ENCODE measurements at places on chromosomes 11 and 22.
A peak's percentile ranks its signal among the peaks of the same experiment; 100 is the strongest.

GRCh38 chr22:31302006-31302405, 9.7 kb upstream of the PIK3IP1 start:
- DNase-seq = no peak

DNA sequence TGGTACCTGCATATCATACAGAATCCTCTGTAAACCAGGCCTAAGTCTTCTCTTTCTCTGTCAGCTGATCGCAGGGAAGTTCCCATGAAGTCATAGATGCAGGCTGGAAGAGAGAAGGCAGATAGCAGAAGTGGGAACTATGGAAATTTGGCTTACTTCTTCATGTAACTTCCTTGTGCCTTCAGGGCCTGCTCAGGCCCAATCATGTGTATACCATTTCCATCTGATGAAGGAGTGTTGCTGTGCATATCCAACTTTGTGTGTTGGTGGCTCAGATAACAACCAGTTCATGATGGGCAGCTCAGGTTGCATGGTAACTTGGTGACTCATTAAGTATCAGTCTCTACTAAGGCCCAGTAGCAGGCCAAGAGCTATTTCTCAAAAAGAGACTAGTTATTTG, 53.1 kb upstream of the CEP295 start:
- no peak for DNase-seq

GRCh38 chr22:50270666-50271394, 650 bp upstream of the MAPK11 start:
- DNase-seq = no peak

DNA sequence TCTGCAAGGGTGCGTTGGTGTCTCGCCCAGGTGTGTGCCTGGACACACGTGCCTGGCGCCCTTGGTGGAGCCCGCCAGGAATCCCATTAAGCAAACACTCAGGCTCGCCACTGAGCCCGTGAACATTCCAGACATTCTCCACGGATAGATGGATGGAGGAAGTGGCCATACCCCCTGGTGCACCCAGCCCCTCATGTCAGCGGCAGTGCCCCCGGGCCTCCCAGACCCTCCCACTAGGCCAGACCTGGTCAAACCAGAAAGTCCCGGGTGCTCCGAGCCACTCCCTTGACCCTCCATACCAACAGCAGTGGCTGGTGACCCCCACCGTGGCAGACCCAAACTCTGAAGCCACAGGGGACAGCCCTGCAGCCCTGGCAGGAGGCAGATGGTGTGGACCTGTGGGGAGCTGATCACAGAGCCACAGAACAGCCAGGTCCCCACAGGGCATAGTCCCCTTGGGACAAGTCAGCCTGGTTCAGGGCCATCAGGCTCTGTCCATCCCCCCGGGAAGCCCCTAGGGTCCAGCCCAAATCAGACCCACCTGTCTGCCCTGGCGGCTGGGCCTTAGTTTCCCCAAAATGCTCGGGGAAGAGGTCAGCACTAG, 1.9 kb downstream of the EPS8L2 start:
- DNase-seq = no peak

GRCh38 chr22:42697542-42698013, 23.1 kb downstream of the A4GALT start:
- no peak for DNase-seq

- no peak for DNase-seq
Measured at GRCh38 chr11:25775603-25776002, 556.3 kb upstream of the ANO3 start.

GRCh38 chr22:17588606-17589005, 25.3 kb downstream of the SLC25A18 start:
- DNase-seq = no peak

DNA sequence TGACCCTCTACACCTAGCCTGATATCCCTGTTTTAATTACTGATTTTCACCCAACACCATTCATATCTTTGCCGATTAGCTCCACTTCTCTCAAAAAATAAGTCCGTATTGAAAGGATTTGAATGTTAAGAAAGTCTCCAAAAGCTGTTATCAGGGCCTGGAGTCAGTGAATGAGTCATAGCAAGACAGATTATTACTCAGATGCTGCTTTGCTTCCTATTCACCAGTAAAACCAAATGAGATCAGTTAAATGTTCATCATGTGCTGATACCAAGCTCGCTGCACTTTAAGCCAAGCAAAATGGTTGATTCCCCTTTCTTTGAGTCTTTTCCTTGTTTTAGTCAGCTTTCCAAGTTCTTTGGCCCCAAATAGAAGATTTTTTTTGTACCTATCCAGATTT, 228.4 kb downstream of the FAT3 start:
- peak; percentile 15 for DNase-seq
